ENCODE measurements at places on chromosomes 11 and 22.

GRCh38 chr11:69066122-69067112, 17.7 kb downstream of the TPCN2 start:
- no peak for DNase-seq

- no peak for DNase-seq
Observed at GRCh38 chr22:35783943-35784614, 66.4 kb downstream of the APOL5 start.

- DNase-seq: no peak
Observed at GRCh38 chr11:1927848-1928469, 8.5 kb downstream of the TNNT3 start.

DNA sequence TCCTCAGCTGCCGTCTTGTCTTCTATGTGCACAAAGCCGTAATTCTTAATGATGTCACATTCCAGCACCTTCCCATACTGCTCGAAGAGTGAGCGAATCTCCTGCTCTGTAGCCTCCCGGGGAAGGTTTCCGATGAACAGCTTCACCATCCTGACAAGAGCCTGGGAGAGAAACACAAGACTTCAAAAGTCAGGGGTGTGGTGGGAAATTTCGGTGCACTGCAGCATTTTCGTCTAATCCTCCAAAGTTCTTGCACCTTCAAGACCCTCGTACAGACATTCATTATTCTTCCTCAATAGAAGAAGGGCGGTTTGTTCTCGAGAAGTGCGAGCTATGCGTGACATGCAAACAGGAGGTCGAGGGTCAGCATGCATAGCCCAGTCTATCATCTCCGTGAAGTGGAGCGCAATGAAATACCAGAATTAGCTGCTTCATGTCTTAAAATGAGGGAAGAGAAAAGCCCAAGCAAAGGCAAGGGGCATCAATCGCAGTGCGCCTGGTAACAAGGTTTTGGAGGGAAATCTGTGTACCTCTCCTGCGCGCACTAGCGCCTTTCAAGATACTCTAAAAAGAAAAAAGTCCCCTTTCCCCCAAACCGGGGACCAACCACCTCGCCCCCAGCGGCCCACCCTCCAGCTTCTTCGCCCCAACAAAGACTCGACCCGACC, 622 bp downstream of the RBM4B start:
- DNase-seq: no peak

- no peak for DNase-seq
Observed at GRCh38 chr22:50455201-50455600, 19.6 kb downstream of the SBF1 start.

DNA sequence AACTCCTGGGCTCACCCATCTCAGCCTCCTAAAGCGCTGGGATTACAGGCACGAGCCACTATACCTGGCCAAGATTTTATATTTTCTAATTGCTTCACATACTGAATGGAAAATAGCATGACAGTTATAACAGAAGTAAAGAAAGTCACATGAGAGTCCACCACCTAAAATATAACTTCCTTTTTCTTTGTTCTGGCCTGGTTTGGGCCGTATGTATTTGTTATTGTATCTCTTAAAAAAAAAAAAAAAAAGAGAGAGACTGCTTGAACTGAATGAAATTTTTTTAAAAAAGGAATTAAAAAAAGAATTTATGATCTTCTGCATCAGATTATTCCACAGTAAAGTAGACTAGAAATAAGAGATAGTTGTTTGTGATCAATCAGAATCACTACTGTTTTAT, 86.0 kb upstream of the GRIK4 start:
- DNase-seq: no peak

DNA sequence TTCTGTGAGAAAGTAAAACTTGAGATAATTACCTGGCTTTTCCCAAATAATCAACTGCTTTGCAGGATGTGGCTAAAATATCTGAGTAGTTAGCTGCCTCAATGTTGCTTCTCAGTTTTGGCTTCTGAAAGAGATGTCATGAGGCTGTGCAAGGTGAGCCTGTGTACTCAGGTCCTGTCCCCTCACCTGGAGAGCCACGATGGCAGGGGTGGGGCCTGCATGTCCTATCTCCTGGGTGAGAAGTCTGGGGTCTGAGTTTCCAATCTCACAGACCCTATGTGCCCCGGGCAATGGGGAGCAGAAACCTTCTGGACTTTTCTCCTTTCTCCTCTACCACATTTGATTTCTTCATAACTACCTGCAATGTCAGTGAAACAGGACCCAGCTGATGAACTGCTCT, 338.6 kb upstream of the B3GAT1 start:
- no peak for DNase-seq

- DNase-seq: peak; percentile 100
Observed at GRCh38 chr11:77994434-77995362, at the start of gene INTS4. TSS of gene INTS4 (minus strand) at chr11:77994668. CDS start at chr11:77994643, 25 bp downstream.

DNA sequence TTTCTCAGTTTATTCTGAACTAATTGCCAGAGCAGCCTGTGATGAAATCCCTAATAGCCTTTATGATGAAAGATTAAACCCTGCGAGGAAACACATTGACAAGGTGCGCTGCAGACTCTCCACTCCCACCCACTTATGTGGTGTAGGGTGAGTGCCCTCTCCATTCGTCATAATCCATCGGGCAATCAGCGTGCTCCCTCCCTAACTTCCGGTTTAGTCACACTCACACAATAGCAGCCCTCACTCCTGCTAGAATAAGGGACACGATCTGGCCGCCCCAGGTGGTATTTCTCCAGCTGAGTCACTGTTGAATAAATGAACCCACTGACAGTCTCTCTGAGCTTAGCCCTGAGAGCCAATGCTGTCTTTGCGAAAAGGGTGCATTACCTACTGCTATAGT, 188.3 kb downstream of the OPCML start:
- no peak for DNase-seq

- DNase-seq: no peak
Observed at GRCh38 chr22:47189056-47189916, 426.8 kb downstream of the TBC1D22A start.

DNA sequence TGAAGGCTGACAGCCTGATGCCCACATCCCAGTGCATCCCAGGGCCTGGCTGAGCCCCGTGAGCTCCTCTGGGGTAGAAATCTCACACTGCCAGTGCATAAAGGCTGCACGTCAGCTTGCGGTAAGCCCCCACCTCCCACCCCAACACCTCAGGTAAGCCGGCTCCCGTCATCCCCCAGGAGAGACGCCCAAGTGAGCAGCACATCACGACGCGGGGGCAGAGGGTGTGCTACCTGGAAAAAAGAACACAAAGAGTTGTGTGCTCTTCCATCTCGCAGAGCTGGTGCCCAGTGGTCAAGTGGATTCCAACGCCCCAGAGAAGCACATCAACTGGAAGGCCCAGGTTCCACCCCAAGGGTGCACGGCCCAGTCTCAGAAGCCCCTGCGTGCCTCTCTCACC, 50.0 kb downstream of the IGSF9B start:
- DNase-seq: no peak

DNA sequence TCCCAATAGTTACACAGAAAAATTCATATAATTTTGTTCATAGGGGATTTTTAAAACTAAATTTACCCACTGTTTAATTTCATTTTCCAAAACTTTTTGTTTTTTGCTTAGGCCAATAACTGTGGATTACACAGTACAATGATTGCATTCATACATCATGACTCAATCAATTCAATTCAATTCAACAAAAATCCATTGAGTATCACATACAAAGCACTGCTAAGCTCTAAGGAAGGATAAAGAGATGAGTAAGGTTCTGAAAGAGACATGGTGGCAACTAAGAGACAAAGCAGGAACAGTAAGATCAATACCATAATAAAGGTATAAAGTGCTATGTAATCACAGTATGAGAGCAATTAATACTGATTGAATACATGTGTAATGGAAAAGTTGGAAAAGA, 9.4 kb upstream of the LAYN start:
- DNase-seq: no peak

GRCh38 chr11:7533199-7534041, 19.6 kb downstream of the PPFIBP2 start:
- DNase-seq: no peak

DNA sequence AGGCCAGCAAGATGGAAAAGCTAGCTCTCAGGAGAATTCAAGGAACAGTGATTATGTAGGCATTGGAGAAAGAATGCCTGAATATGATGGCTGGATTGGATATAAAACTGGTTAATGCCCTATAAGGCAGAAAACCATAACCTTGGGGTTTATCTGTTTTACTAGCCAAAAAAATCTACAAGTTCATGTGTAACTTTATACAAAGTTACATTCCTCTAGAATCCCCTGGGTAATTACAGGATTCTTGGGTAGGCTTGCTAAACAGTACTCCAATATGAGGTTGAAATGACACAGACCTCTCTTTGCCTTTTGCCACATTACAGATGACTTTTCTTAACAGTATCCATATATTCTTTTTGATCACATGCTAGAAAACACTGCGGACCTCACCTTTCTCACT, 26.0 kb downstream of the TSPAN18 start:
- no peak for DNase-seq

DNA sequence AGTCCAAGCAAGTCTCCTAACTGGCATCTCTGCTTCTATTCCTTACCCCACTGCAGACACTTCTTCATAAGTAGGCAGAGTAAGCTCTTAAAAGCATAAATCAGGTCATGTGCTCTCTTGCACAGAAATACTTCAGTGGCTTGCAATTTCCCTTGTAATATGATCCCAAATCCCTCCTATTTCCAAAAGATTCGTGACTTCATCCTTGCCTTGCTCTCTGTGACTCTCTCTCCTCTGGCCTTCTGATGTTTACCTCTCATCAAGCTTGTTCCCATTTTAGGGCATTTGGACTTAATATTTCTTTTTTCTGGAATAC, 37.4 kb upstream of the NCR3LG1 start:
- peak; percentile 87 for DNase-seq

All from stromal cell of bone marrow (primary cell).